ENCODE measurements at places on chromosomes 2 and 18. TPM values are rescaled to one million over a fixed set of nuclear protein-coding genes. Genes with fewer than 3 reads are reported as not detected.

FIGN gene
- 9.8 TPM for total RNA-seq

TRABD2A gene
- 0.29 TPM for total RNA-seq

SCTR gene
- total RNA-seq: not detected

USP14 gene
- total RNA-seq: 64.7 TPM

CYS1 gene
- 7.2 TPM for total RNA-seq

ADGRF3 gene
- 0.21 TPM for total RNA-seq

UCN gene
- not detected for total RNA-seq

SCN2A gene
- 0.88 TPM for total RNA-seq

SLC14A1 gene
- not detected for total RNA-seq

DNA sequence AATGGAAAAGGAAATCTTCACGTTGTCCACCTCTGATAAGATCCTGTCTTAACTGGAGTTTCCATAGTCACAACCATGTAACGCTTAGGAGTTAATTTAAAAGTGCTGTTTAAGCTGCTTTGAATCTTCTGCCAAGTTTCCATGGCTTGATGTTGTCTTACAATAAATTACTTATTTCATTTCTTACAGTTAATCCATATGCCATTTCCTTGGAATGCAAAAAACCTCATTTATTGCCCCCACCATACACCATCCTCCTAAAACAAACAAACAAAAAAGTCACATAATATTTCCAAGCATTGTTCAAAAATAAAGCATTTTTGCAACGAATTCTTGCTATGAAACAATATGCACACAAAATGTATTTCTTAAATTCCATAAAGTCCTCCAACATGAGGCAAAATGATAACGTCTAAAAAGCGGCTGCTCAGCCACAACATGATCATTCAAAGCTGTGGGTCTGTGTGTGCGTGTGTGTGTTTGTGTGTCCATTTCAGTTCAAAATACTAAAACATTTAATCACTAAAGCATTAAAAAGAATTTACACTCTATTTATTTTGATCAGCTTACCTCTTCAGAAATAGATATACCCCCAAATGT lies 46.8 kb upstream of the PXDN start:
- DNase-seq: no peak

GRCh38 chr2:149616681-149617456 lies 29.3 kb upstream of the MMADHC start:
- DNase-seq: no peak

GRCh38 chr2:150522269-150522668 lies 34.8 kb upstream of the RND3 start:
- no peak for DNase-seq

DNA sequence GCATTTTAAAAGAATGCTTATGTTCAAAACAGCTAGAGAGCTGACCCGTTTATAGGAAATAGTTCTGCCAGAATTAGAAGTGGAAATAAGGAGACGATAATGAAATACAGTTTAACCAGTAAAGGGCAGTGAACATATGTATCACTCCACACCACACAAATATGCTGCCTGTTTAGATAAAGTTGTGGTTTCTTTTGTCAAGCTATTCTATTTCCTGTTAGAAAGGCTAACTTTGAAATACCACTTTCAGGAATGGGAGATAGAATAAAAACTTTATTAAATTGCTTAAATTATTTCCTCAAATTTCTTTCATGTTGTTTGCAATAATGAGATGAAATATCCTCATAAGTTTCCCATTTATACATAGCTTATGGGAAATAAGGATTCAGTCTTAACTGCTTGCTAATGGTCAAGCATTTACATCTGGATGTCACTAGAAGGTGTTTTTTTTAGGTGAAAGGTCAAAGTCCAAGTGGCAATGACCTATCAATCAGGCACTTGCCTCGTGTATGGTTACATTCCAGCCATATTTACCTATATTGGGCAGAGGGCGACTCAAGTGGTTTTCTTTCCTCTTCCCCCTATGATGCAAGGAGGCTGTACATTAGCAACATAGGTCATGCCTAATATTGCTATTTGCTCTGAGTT lies 148.9 kb downstream of the ZEB2 start:
- no peak for DNase-seq

DNA sequence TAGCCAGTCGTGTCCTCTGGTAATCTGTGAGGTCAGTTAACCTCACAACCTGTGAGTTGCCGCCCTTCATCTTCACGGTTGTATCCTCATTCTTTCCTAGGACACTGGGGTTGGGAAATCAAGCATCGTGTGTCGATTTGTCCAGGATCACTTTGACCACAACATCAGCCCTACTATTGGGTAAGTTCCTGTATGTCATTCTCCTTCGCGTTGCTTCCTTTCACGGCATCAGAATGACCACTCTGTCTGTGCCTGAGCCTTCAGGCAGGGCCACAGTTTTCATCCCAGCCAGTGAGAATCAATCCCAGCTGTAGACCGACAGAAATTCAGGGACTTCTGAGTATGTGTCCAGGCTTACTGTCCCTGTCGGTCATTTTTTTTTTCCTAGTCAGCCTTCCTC lies 67.1 kb downstream of the RAB31 start:
- no peak for DNase-seq

GRCh38 chr2:211598238-211598637 lies 940.4 kb downstream of the ERBB4 start:
- no peak for DNase-seq

- DNase-seq: no peak
These were observed 45.6 kb downstream of the INSIG2 start for GRCh38 chr2:118133916-118134315.

DNA sequence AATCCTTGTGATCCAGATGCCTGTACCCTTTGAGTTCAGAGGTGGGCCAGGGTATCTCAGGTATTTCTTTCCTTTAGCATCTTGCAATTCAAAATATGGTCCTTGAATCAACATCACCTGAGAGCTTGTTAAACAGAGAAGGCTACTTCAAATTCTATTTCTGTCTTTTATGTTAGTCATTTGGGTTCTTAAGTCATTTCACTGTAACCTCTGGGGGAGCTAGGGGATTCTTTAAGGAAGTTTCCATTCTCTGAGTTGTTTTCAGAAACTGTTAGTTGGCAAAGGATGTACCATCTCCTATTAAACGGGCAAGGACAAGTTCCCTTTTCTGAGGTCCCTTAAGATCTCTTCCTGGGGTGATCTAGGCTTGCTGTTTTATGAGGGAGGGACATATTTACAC lies 16.6 kb downstream of the CFLAR start:
- no peak for DNase-seq

DNA sequence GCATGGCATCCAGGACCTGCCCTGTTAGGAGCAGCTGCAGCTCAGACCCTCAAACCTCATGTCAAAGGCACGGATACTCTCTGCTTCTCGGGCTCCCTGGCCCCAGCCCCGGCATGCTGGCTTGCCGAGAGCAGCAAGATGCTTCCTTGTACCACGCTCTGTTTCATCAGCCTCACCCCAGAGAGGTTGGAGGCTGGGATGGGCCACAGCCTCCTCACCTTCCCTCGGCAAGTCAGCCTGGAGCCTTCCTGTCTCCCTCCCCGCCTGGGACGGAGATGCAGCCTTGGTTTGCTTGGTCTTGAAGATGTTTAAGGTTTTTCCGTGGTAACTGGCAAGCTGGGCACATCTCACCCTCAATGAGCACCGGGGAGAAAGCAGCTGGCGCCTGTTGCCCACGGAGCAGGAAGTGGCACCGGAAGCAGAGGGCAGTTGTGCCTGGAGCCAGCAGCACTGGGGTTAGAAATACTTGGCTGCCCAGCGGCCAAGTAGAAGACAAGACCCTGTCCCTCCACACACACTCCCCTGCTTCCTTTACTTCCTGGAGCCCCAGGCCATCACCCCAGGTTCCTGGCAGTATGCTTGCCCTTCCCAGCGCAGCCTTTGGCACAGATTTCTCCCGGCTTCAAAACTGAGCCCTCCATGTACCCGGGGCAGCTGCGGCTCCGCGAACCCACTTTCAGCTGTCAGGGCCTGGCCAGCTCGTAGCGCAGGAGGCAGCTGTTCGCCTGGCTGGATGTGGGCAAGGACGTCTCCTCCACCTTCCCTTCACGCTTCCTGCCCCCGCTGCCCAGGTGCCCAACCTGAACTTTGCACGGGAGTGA lies 17.4 kb downstream of the FBLN7 start:
- no peak for DNase-seq

GRCh38 chr2:224449212-224450147 lies 47.6 kb upstream of the FAM124B start:
- DNase-seq: no peak

DNA sequence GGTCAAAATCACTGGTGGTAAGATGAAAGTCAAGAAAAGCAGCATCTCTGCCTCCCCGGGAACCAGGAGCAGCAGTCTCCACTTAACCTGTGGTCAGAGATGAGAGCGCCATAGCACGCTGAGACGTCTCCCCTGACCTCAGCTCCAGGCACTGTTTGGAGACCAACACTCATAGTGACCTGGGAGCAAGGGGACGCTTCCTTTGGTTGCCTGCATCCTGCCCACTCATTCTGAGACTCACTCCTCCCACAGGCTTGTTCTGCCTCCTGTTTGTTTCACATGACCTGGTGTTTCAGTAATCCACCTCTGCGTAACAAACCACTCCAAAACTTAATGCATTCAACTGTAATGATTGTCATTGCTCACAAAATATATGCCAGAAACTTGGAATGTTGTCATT lies 139.3 kb downstream of the ACOXL start:
- DNase-seq: no peak

DNA sequence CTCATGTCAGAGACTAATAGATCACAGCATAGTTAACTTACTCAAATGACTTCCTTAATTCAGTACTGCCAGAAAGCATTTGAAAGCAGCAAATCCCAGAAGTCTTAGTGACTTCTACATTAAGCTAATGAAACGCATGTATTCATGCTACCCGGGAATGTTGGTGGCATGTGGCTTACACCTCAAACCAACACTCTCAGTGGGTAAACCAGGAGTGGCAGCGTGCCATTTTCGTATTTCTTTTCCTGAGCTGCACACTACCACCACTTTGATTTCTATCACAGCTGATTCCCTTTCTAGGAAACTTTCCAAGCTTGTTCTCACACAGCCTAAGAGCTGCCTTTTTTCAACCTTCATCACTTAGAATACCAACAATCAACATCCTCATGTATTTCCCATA lies 646.6 kb downstream of the NRXN1 start:
- no peak for DNase-seq

GRCh38 chr18:74546751-74547530 lies 12.6 kb downstream of the CNDP1 start:
- DNase-seq: peak; percentile 22

DNA sequence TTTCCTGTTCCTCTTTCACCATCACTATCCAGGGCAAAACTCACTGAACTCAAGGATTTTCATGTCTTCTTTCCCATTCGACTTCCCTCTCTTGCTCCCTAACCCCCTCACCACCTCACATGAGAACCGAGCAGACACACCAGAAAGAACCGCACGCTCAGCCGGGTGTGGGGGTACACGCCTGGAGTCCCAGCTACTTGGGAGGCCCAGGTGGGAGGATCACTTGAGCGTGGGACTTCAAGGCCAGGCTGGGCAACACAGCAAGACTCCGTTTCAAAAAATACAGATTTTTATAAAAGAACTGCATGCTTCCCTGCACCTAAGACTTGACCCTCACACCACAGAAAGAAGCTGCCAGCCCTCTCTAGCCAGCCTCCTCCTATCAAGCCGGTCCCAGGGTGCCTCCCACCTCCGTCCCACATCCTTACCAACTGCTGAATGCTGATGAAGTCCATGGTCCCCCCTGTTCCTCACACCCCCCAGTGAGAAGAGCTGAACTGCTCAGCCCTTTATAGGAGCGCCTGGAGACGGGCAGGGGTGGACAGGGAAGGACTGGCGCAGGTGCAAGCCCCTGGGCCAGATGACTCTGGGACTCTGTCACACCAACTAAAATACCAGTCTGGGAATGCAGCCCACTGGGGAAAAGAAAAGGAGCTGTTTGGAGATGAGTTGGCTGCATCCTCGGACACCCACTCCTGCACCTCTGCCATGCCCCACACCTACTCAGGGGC lies at the start of gene ANKRD23:
Gene ANKRD23, minus strand, starts transcription at position 484 of the 731 bp plus-strand sequence. Its CDS starts 29 bp downstream, at position 455.
- no peak for DNase-seq

- DNase-seq: no peak
These were observed 96.6 kb upstream of the GPR45 start for GRCh38 chr2:105144941-105145300.

DNA sequence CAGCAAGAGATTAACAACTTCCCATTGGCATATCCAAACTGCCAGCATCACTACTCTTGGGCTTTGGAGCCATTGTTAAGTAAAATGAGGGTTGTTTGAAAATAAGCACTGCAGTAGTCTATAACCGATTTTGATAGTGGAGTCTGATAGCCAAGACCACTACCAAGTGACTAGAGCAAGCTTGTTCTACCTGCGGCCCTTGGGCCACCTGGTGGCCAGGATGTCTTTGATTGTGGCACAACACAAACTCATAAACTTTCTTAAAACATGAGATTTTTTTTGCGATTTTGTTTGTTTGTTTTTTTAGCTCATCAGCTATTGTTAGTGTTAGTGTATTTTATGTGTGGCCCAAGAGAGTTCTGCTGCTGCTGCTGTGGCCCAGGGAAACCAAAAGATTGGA lies 11.0 kb downstream of the UBE2E3 start:
- DNase-seq: no peak

DNA sequence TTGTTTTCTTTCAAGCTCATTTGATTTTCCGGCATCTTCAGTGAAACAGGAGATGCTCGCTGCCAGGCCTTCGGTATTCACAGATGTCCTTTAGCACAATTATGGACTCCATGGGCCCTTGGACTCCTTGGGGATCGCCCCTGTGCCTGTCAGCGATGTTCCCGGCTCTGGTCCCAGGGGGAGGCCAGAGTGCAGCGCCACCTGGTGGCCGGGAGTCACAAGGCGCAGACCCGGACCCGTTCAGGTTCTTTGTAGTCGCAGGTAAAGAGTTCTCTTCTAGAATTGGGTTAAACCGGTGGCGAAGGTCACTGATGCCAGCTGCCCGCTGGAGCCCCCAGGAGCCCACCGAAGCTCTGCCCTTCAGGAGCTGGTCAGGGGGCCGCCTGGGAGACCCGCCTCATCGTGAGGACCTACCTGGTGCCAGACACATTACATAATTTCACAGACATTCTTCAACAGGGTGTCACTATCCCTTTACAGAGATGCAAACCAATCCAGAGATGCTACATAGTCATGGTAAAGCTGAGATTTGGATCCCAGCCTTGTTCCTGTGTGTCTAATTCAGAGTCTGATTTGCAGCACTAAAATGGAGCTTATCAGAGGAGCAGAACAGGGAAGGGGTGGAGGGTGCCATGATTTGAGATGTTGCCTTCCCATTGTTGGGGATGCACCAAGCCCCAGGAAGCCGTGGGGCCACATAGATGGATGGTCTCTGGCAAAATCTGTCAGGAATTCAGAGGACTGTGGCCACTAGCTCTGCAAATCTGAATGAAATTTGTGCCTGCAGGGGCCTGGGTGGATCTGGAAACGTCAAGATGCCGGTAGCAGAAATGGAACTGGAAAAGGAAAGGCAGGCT lies 6.0 kb upstream of the INPP5D start:
- DNase-seq: peak; percentile 28

- DNase-seq: no peak
These were observed 43.7 kb upstream of the CAB39 start for GRCh38 chr2:230668939-230669303.

- no peak for DNase-seq
These were observed 164.4 kb downstream of the PDE11A start for GRCh38 chr2:177908182-177908581.

- DNase-seq: no peak
These were observed 570.1 kb downstream of the LRP1B start for GRCh38 chr2:141560723-141561122.

GRCh38 chr2:226211439-226211838 lies 588.2 kb downstream of the IRS1 start:
- DNase-seq: no peak

- no peak for DNase-seq
These were observed 73.7 kb downstream of the SATB2 start for GRCh38 chr2:199384043-199384442.

Measured in uterus (tissue), 4 donors.